ENCODE measurements at places on chromosomes 13 and 19.

GRCh38 chr19:10858204-10858828 is 10.1 kb downstream of the C19orf38 start:
- no peak for DNase-seq

DNA sequence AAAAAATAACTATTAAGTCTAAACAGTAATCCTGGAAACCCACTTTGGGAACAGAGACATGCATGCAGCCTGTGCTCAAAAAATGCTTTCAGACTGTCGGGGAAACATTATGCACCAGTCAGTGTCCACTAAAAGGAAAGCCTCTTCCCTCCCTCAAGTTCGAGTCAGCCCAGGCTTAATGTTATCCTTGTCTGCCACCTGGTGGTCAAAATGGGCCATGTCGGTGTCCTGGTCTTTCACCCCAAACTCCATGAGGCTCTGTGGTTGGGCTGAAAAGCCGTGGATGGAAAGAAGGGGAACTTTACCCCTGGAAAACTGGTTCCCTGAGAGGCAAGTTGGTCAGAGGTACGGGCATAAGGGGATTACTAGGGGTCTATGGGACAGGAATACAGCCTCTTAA is 88.4 kb upstream of the ZNF492 start:
- no peak for DNase-seq

- no peak for DNase-seq
These were observed 225.8 kb upstream of the SOX21 start for GRCh38 chr13:94938124-94938523.

- no peak for DNase-seq
These were observed 12.9 kb upstream of the RAB8A start for GRCh38 chr19:16098821-16099220.

DNA sequence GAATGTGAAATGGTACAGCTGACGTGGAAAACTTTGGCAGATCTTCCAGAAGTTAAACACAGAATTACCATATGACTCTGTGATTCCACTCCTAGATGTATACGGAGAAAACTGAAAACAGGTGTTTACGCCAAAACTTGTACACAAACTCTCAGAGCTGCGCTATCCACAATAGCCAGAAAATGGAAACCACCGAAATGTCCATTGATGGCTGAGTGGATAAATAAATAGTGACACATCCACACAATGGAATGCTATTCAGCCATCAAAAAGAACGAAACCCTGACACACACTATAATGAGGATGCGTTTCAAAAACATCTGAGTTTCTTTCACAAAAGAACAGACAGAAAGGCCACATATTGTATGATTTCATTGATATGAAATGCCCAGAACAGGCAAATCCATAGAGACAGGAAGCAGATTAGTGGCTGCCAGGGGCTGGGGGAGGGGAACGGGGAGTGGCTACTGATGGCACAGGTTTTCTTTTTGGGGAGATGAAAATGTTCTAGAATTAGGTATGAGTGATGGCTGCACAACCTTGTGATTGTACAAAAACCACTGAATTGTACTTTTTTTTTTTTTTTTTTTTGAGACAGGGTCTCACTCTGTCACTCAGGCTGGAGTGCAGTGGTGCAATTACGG is 33.0 kb downstream of the IL12RB1 start:
- DNase-seq = no peak

GRCh38 chr13:59686798-59687394 is 476.8 kb downstream of the DIAPH3 start:
- no peak for DNase-seq

All from GF-D8 (cell line).